H1 (cell line): ENCODE measurements at places on chromosomes 5 and 9. TPM values are rescaled to one million over a fixed set of nuclear protein-coding genes. Genes with fewer than 3 reads are reported as not detected.

The TOMM5 gene
- total RNA-seq, result 160 and 174 TPM in 2 replicates

The SOX30 gene
- total RNA-seq, result not detected in 2 replicates

The OLFM1 gene
- total RNA-seq, result 47.9 and 53.4 TPM in 2 replicates

DNA sequence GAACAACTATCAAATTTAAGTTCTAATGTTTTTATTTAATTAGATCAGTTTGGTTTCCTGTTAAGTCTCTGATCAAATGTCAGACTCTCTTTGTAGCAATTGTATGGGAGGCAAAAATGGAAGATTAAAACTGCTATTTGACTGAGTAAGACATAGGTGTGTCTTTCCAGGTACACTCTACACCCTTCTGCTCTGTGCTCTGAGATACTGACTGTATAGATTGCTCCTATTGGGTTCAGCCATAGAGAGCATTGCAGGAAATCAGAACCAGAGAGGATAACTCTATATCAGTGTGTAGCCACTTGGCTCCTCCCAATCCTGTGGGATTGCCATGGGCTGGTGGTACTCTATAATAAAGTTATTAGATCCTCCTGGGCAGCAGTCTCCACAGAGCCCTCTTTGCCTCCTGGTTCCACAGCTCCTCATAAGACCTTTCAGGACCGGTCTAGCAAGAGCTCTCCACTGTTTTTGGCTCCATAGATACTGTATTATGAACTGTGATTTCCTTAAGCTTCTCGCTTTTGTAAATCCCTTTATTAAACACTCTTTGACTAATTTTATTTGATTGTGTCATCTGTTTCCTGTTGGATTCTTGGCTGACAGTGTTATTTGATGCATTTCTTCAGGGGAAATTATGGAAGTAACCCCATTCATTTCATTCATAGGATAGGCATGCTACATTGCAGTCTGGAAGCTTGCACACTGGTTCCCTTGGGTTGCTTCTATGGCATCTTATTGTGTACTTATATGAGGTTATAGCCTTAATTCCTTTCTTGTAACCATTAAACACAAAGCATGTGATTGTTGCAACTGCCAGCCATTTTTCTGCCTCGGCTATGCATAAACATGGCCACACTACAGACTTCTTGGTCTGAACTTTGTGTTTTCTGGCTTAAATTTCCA lies 115.6 kb downstream of the VCAN start:
- no peak overlapping the region for H3K4me3 ChIP-seq
- no peak for DNase-seq
- H3K36me3 ChIP-seq, result peaks cover 6% of the 10 kb centered on the region
- H3K4me1 ChIP-seq, result no peaks in the 10 kb centered on the region
- H3K27me3 ChIP-seq, result peaks cover 1% of the 10 kb centered on the region

The DIPK1B gene
- total RNA-seq, result 32.3 and 35.3 TPM in 2 replicates

The GRAMD2B gene
- 9.4 and 11.7 TPM in 2 replicates for total RNA-seq

- H3K27ac ChIP-seq, result no peak overlapping the region
- H3K4me1 ChIP-seq, result no peaks in the 10 kb centered on the region
- H3K4me3 ChIP-seq, result no peak overlapping the region
- DNase-seq, result no peak
Observed at GRCh38 chr9:79592726-79593493, 21.1 kb downstream of the TLE4 start.
